Stimulated activated CD4-positive, alpha-beta T cell treated with anti-CD3 and anti-CD28 coated beads, Interleukin-15, amount 100 ng/mL, for 1 hour (primary cell): ENCODE measurements at places on chromosomes 2 and 18.

GRCh38 chr2:42012137-42012536 is 35.7 kb upstream of the PKDCC start:
- DNase-seq, result no peak

DNA sequence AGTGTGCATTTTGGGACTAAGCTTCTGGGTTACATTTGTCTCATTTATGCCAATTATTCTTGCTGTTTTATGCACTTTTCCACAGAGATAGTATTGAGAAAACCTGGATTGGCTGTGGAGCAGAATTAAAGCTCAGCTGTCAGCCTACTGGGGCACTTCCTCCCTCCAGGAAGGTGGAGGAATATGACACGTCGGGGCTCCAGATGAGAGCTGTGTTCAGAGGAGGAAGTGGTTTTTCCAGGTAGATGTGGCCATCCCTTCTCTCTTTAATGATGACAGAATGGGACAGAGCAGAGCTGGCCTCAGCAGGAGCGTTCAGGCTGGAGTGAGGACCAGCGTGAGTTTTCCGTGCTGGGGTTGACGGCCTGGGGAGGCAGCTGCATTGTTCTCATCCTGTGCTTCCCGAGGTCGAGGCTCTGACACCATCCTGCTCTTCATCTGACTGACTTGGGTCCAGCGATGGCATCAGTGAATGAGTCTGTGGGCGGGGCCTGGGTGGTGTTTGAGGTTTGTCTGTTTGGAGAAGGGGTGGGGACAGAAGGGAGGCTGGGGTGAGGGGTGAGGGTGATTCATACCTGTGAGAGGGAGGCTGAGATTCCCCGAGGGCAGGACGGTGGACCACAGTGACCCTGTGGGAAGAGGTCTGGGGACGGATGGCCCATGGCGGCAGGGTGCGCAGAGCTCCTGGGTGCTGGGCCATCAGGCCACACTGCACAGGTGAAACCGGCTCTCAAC is 207.0 kb downstream of the LDLRAD4 start:
- DNase-seq, result no peak

DNA sequence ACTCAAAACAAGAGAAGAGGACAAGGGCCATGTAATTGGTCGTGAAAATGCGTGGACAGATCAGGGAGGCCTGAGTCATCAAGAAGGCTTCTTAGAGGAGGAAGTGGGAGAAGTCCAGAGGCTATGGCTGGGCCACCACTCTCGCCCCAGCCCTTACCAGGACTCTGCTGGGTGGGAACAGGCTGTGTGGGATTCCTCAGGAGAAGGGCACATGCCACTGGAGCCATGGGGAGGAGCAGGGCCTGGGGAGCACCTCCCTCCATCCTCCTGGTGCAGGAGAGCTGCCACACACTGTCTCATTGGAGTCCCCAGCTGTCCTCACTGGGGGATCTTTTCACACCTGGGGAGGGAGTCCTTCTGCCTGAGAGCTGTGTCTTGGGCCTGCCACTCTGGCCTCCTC is 9.4 kb upstream of the RALB start:
- no peak for DNase-seq

DNA sequence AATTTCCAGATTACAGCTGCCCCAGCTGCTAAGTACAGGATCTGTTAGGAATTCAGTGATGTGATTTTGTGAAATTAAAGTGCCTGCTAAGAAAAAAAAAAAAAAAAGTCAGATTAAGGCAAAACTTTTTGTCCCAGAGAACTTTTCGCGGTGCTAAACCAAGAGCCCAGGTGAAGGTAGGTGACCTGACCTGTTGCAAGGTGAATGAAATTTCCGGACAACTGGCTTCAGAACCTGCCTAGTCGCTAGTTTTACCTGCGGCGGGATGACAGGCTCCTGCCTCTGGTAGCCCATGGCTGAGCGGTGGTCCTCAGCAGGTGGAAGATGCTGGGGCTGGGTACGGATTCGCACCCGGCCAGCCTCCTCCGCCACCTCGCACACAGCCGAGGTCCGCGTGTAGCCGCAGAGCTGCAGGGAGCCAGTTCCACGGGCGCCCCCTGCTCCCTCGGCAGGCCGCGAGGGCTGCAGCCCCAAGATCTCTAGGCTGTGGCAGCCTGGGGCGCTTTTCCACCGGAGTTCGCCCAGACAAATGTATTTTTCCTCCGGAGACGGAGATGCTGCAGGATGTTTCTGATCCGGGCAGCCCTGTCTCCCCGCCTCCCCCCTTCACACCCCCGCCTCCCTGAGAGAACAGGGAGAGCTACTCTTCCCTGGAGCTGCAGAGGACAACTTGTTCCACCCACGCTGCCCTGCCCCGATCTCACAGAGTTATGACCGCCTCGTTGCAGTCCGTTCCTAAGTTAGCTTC is at the start of gene SLC38A11:
Gene SLC38A11 (minus strand): TSS at position 572 of the 748 bp plus-strand sequence. CDS start 278 bp downstream, at position 294.
- no peak for DNase-seq

DNA sequence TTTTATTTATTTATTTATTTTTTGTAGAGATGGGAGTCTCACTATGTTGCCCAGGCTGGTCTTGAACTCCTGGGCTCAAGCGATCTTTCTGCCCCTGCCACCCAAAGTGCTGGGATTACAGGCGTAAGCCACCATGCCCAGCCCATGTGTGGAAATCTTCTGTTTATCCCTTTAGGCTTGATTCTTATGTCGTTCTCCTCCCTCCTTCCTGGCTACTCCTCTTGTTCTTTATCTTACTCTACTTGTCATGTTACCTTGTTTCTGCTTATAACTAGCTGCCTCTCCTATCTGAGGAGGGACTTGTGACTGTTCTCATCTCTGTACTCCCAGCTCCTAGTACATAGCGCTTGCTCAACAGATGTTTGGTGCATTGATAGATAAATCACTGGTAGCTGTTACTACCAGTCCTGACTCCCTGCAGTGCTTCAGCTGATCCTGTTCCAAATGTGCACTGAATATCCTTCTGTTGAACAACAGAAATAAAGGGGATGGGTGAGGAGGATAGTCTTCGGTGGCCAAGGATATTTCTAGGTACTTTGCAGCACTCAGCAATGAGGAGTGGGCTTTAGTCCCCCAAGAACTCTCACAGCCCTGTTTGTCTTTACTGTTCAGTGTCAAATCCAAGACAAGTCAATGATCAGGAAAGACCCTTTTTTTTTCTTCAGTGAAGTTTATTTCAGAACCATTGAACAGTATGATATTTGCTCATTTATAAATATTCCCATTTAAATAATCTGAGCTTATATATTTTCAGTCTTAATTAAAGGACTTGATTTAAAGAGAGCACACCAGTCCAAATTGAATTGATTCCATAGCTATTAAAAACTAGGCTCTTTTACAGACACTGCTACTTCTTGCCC is 7.2 kb downstream of the IL1B start:
- DNase-seq, result no peak

DNA sequence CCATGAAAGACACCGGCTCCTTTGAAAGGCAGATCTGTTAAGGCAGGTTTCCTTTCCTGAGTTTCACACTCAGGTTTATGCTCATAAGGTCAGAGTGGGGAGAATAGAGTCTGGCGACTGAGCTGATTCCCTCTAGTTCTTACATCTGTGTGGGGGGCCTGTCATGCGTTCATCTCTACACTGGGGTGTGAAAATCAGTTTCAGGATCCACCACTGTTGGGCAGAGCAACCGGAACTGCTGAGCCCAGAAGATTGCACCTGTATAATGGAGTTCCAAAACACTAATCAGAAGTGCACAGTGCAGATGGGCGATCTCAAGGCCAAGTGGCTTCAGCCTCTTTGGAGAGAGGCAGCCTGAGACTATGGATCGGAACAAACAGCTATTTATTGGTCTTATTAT is 181.3 kb upstream of the NRP2 start:
- DNase-seq, result no peak

DNA sequence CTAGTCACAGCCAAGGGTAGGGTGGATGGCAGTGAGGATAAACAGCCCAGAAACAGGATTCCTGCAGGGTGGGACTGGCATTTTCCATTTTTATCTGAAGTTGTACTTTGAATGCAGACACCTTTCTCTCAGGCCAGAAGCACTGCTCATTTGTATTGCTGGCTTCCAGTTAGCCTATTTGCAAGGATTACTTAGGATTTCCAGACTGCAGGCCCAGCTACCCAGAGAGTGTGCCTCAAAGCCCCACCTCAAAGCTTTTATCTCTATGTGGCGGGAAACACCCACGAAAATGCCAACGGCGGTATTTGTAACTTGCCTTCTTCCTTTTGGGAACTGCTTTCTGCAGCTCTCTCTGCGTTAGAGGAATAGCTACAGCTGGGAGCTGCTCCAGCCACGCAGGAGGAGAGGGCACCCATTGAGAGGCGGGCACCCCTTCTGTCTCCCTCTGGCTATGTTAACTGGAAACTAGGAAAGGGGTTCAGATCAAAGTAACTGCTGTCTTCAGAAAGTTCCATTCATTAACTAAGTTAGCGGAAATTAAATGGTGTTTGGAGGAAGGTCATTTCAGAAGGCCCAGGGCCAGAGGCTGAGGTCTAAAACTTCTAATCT is 144.9 kb downstream of the TGIF1 start:
- no peak for DNase-seq

- no peak for DNase-seq
Observed at GRCh38 chr18:73842795-73843394, 304.7 kb downstream of the FBXO15 start.

GRCh38 chr2:73494031-73494430 is 108.4 kb downstream of the ALMS1 start:
- no peak for DNase-seq

GRCh38 chr18:59906203-59906602 is 6.4 kb downstream of the PMAIP1 start:
- DNase-seq, result no peak

GRCh38 chr18:8899000-8899399 is 193.6 kb downstream of the MTCL1 start:
- no peak for DNase-seq

DNA sequence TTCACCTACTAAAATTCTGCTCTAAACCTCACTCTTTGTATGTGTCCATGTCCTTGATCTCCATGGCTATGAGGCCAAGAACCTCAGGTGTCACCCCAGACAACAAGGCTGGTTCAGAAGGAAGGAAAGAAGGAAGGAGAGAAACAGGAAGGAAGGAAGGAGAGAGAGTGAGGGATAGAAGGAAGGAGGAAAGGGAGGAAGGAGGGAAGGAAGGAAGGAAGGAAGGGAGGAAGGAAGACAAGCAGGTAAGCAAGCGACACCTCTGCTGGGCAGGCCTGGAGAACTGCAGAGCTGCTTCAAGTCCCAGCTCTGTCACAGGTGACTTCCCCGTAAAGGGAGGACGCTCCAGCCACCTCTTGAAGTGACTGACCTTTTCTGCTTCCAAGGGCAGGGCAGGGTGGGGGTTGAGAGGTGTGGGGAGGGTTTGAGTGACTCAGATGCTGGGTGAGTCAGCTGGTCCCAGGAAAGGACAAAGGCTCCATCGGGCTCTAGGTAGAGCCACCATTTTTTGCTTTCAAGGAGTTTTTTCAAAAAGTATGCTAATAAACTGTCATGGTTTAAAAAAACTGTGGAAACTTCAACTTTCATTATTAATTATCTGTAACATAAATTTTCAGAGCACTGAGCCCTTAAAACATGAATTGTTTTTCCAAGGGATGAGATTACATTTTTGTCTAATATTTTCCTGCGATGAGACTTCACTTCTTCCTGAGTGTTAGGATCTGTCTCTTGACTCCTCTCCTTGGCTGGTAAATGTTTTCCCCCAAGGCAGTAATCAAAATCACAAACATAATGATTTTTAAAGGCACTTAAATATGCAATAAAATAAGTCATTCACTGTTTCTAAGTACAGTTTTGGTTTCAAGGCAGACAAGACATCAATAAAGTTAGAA is 90.1 kb upstream of the L3MBTL4 start:
- no peak for DNase-seq

DNA sequence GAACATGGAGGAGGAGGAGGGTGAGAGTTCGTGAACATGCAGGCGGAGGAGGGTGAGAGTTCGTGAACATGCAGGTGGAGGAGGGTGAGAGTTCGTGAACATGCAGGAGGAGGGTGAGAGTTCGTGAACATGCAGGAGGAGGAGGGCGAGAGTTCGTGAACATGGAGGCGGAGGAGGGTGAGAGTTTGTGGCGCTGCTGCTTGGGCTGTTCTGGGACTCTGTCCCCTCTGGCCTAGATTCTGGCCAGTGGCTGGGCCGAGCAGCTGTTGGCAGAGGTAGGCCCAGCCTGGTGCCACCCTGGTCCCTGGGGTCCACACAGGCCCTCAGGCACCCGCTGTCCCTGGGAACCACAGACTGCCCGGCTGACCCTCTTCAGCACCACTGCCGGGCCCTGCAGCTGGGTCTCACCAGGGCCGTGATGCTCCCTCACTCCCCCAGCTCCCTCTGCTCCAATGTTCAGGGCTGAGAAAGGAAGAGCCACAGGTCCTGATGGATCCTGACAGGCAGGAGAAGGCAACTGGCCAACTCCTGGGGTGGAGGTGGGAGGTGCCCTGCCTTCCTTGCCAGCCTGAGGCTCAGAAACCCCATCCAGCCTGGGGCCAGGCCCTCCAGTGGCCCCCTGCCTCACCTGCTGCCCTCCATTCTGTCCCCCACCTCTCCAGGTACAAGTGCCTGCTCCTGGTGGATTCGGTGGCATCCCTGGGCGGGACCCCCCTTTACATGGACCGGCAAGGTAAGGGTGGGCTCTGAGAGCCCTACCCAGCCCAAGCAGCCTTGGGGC is 3.9 kb downstream of the AGXT start:
- DNase-seq, result no peak

DNA sequence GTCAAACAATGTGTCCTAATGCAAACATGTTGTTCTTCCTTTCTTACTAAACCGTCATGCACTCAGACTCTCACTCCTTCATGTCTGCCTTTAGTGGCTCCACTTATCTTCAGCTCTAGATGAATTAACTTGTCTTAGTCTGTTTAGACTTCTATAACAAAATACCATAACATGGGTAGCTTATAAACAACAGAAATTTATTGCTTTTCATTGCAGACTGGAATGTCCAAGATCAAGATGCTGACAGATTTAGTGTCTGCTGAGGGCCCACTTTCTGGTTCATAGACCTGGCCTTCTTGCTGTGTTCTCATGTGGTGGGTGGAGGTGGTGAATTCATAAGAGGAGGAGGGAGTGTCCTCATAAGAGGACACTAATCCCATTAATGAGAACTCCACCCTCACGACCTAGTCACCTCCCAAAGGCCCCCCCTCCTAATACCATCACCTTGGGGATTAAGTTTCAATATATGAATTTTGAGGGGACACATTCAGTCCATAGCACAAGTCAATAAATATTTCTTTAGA is 32.3 kb downstream of the RALBP1 start:
- no peak for DNase-seq

- no peak for DNase-seq
Observed at GRCh38 chr18:8991155-8991554, 111.3 kb upstream of the NDUFV2 start.

DNA sequence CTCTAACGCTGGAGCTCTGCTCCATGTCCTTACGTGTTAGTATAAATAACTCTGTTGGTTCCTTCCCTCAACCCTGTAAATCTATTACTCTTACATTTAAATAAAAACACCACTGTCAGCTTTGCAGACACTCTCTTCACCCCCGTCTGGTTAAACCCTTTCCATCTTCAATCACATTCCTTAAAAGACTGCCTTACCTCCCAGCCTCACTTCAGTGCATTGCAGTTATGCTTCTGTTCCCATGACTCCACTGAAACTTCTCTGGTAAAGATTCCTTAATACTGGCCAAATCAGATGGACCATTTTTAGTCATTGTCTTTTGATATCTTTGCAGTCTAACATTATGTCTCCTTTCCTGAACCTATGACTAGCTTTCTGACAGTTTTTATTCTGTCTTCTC is 61.7 kb downstream of the EML4 start:
- DNase-seq, result no peak
